Midbrain (tissue), 1 donor: ENCODE measurements at places on chromosomes 12 and 14.
A peak's percentile ranks its signal among the peaks of the same experiment; 100 is the strongest.

- no peak for DNase-seq
Measured at GRCh38 chr12:130994821-130995375, 41.2 kb downstream of the ADGRD1 start.

DNA sequence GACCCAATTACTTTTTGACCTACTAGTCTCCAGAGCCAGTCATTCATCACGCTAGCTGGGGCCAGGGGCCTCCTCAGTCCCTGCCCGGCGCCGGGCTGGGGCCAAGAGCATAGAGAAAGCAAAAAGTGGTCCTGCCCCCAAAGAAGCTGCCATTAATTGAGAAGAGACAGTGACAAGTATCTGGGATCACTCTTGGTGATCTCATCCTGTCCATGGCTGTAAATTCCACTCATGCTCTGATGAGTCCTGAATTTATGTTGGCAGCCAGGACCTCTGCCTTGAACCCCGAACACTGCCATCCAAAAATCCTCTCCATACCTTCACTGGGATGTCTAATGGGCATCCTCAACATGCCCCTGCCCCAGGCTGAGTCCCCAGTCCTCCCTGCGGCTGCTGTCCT, 34.4 kb upstream of the DLK1 start:
- no peak for DNase-seq

- DNase-seq: peak; percentile 86
Measured at GRCh38 chr12:124673801-124674617, 106.6 kb upstream of the NCOR2 start.

DNA sequence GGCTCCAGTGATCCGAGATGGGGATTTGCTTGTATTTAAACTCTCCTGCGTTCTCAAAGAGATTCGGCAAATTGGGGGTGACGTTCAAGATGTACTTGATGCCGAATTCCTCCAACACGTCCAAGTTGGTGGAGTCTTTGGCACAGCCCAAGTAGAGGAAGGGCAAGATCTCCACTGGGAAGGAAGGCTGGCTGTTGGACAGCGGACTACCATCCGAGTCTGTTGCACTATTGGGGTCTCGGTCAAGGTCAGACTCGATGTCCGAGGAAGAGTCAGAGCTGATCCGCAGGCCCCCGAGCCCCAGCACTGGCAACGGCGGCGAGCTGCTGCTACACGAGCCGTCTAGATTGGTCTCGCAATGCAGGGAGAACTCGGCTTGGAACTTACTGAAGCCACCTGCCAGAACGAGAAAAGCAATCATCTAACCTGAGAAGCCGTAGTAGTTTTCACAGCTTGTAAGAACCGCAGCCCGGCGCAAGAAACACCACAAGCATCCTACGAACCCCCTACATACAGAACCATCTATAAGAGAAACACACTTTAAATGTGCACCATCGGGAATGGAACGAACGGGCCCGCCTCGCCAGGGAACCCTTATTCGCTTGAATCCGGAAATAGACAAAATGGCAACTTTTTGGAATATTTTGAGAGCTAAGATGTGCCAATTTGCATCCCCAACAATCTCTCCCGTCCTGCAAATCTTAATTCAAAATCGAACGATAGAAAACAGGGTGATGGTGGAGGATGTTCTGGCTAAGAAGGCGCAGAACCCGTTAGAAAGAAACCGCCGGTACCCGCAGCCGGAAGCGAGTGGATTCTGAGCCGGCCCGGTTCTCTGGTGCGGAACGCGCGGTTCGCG, 1.4 kb downstream of the DUSP6 start:
- peak; percentile 17 for DNase-seq

GRCh38 chr12:105220929-105221290, 15.1 kb downstream of the APPL2 start:
- no peak for DNase-seq

GRCh38 chr14:50061664-50062437, 54.5 kb downstream of the VCPKMT start:
- no peak for DNase-seq

DNA sequence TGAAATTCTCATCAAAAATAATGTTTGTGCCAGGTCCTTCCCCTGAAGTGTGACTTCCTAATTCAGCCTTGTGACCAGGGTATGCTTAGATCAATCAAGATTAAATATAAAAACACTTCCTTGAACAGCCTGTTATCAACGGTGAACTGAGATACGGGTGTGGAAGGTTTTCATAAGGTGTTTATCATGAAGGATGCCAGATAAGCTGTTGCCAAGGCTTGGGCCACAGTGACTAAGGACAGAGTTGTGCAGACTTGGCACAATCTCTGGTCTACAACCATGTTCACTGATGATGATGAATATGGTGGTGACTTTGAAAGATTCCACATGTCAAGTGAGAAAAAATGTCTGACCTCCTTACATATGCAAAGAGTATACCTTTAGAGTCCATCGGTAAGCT, 51.3 kb upstream of the LIN7A start:
- DNase-seq: no peak

DNA sequence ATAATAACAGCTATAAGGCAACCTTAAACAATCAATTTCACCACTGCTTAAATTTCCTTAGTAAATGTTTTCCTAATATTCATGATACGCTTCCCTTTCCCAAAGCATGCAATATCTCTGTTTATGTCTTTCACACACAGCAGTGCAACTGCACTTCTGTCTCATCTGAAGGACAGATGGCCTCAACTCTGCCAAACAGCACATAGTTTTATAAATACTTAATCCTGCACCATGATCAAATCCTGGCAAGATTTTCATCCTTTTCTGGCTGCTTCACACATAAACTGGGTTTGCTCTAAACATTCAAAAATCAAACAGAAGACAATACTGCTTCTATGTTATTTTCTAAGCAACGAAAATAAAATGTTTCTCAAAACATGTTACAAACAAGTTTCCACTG, 266.3 kb downstream of the ITPR2 start:
- no peak for DNase-seq

DNA sequence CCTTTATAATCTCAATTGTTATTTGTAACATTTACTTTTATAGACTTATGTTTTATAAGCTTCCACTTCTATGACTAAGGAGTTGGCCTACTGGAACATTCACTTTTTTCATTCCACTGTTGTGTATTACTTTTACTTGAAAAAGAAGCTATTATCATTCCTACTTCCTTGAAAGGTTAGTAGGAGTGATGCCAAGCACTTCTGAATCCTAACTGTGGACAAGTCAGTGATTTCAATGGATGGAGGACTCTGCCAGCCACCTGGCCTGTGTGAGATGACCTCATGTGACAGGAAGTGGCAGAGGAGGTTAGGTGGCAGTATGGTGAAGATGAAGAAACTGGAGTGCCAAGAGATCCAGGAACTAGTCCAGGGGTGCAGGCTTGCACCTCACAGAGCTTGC, 46.0 kb downstream of the TECPR2 start:
- no peak for DNase-seq

DNA sequence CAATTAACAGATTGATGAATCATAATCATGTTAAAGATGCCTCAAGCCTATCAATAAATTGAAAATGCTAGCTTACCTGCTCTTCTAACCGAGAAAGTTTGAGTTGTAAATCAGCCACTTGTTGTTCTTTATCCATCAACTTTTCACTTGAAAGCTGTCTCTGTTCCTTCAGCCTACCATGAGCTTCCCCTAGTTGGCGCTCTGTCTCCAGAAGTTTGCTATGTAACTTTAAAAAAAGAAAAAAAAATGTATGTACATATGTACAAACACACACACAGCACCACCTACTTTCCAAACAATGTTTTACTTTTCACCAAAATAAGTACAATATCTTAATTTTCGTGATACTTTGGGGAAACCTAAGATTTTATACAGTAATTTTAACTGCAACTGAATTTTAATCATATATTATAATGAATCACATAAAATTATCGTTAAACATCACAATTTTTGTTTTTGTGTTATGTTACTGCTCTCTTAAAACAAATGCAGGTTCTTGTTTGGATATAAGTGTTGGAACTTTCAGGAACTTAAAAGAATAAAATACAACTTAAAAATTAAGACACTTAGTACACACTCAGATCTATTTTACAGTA, 101.2 kb downstream of the EEA1 start:
- DNase-seq: no peak

DNA sequence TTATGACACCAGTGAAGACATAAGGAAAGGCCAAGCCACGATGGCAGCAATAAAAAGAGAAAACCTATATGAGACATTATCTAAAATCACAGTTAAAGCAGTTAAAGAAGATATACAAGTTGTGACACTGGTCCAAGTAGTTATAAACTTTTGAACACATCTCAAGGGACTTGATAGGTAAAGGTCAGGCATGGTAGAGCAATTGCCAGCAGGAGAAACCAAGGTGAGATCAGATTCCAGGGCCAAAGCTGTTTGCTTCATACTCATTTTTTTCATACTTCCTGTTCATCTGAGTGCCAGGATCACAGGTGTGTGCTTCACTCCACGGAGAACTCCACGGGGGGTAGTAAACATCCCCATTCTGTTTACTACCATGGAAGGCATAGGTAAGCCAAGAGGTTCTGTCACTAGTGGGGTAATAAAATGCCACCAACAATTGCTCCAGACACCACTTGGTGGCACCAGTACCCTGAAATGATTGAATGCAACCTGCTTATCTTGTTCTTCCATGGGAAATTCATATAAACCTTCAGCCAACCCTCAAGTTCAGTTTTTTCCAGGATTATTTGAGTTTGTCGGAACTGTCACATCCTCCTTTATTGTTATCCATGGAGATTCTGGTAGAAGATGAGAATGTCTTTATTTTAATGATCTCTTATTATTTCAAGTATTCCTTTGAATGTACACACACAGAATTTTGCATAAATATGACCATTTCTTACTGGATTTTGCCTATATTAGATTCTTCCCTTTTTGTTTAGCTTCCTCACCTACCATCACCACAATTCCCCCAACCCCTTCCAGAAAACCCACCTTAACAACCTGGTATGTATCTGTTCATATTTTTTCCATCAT, 59.2 kb upstream of the TSPAN8 start:
- peak; percentile 48 for DNase-seq

DNA sequence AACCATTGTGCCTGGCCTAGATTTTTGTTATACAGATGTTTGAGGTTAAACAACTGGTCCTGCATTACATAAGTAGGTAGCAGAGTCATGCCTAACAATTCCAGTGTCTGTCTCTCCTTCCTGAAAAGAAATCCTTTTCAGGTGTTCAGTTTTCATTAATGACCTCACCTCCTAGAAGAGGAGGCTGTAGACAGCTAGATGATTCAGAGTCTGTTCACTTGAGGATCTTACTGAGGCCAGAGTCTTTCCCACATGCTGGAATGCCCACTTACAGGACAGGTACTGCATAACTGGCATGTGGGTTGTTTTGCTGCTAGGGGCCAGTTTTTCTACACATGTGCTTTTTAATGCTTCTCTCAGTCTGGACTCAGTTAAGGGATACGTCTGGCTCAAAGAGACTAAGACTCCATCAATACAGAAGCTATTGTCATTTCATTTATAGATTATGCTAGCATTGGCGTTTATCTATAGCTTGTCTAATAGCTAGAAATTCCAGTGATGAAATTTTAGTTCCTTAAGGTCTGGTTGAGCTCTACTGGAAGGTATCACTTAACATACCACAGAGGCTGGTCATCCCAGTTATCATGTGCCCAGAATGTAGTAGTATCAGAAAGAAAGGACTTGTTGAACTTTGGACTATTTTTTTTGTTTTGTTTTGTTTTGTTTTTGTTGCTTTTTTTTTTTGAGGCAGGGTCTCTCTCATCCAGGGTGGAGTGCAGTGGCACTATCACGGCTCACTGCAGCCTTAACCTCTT, 206.4 kb downstream of the ERC1 start:
- no peak for DNase-seq

- no peak for DNase-seq
Measured at GRCh38 chr14:56115334-56115870, 2.8 kb upstream of the PELI2 start.

- peak; percentile 59 for DNase-seq
Measured at GRCh38 chr12:12265571-12266388, 1.1 kb downstream of the LRP6 start.

GRCh38 chr12:28248555-28249145, 58.4 kb downstream of the CCDC91 start:
- DNase-seq: no peak
